ENCODE measurements at places on chromosomes 2 and 18.

DNA sequence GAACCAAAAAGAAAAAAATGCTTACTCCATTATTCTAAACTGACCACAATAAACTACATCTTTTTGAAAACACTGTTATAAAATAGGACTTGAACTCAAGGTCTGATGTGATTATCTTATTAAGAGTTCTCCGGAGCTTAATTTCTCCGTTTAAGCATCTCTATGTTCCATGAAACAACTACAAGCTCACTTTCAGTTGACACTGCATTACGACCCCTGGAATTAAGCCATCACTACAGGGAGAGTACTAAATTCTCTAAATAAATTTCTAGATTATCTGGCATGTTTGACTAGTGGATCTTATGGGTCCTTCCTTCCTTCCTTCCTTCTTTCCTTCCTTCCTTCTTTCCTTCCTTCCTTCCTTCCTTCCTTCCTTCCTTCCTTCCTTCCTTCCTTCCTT, 249.0 kb downstream of the IKZF2 start:
- DNase-seq: no peak

DNA sequence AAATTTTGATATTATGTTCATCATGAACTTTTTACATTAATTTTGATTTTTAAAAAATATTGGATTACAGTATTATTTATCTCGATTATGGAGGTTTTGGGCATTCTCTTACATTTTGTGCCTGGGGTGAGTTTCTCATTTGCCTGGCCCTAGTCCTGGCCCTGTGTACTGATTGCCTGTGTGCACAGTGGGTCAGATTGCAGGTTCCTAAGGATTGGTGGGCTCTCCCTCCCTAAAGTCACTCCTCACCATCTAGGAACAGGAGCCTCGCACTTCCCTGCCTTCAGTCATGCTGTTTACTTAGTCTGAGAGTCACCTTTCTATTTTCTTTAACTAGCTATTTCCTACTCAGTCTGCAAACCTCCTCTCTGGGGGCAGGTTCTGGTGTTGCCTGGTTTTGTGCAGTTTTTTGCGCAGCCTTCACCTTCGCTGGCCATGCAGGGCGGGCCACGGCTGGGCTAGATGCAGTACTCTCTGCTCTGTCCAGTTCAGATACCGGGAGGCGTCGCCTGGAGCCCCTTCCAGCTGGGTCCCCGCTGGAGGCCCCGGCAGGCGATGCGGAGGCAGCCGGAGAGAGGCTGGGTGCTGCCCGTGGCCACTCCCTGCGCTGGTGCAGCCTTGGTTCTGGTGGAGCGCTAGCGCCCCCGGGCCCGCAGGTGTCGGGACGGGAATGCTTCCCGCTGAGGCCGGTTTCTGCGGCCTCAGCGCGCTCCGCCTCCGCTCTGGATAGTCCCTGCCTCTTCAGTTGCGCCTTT, 23.3 kb upstream of the MC5R start:
- DNase-seq: peak; percentile 82

DNA sequence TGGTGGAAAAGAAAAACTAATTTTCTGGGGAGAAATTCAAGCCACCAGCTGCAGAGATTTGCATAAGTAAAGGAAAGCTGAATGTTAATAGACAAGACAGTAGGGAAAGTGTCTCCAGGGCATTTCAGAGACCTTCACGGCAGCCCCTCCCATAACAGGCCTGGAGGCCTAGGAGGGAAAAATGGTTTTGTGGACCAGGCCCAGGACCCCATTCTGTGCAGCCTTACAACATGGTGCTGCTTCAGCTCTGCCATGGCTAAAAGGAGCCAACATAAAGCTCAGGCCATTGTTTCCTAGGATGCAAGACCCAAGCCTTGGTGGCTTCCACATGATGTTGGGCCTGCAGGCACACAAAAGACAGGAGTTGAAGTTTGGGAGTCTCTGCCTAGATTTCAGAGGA, 697.1 kb downstream of the SOCS6 start:
- no peak for DNase-seq

DNA sequence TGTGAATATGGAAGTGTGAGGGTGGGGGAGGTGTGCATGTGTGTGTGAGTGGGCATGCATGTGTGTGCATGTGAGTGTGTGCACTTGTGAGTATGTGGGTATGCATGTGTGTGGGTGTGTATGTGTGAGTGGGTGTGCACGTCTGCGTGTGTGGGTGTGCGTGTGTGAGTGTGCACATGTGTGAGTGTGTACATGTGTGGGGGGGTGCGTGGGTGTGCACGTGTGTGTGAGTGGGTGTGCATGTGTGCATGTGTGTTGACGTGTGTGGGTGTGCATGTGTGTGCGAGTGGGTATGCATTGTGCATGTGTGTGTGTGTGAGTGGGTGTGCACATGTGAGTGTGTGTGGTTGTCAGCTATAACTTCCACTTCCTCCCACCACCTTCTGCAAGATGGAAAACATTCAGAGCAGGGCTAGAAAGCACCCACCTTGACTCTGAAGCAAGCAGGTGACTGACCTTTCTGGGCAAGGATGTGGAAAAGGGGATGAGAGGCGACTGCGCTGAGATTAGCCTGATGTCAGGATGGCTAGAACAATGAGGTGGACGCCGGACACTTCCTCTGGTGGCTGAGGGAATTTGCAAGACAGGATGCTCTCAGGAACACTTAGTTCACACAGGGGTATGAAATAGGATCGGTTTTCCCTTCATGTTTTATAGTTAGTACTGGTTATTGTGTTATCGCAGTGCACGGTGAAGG, 103.6 kb downstream of the ACKR3 start:
- DNase-seq: no peak

GRCh38 chr2:198597648-198598047, 793.3 kb downstream of the PLCL1 start:
- no peak for DNase-seq

GRCh38 chr2:82055846-82056245, 1751.3 kb upstream of the LRRTM1 start:
- DNase-seq: no peak

GRCh38 chr2:176830362-176830761, 382.2 kb upstream of the HNRNPA3 start:
- DNase-seq: no peak

GRCh38 chr18:51196118-51196810, 1.2 kb downstream of the MEX3C start:
- DNase-seq: peak; percentile 24

GRCh38 chr2:160085662-160086061, 23.2 kb upstream of the PLA2R1 start:
- DNase-seq: no peak

GRCh38 chr2:151878655-151879563, 50.7 kb upstream of the ARL5A start:
- DNase-seq: peak; percentile 62

GRCh38 chr2:191845876-191846514, 893 bp downstream of the CAVIN2 start:
- DNase-seq: no peak

DNA sequence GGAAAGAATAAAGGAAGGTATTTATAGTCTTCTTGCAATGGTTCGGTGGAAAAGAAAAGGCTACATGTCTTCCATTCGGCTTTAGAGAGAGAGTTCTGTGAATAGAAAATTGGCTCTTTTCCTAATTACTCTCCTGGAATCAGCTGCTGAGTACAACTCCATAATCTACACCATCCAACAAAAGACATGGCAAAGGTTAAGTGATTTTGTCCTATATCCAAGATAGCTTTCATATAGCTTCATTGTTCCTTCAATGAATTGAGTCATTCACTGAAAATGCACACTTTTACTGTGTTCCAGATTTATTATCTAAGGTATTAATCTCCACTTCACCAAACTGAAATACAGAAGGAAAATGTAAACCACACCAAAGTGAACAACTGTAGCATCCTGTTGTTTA, 514.5 kb downstream of the LRRTM4 start:
- DNase-seq: no peak

- DNase-seq: no peak
Observed at GRCh38 chr2:75033516-75033915, 75.1 kb downstream of the POLE4 start.

GRCh38 chr2:108611021-108611420, 76.8 kb downstream of the LIMS1 start:
- no peak for DNase-seq

DNA sequence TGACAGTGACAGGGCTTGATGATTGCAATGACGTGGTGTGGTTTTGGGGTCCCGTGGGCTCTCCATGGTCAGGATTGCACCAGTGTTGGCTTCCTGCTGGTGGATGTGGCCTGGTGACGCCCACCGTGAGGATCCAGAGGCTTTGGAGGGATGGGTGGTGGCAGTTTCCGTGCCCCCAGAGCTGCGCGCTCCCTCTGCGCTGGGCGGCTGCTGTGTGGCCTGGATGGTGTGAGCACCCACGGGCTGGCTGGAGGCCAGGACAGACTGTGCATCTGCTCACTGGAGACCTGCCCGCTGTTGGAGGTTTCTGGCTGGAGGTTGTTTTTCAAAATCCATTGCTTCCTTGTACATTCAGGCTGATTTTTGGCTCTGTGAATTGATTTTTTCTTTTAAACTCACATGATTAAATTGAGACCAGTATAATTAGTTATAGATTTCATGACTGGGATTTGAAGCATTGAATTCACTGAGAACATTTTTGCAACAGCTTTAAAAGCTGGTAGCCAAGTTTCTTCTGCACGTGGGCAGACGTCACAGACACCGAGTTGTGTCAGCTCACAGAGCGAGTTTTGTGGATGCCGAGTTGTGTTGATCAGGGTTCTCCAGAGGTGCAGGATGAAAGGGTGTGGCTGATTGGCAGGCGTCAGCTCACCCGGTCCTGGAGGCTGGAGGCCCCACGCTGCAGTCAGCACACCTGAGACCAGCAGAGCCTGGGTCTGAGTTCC, 72.7 kb downstream of the KCNG2 start:
- no peak for DNase-seq

DNA sequence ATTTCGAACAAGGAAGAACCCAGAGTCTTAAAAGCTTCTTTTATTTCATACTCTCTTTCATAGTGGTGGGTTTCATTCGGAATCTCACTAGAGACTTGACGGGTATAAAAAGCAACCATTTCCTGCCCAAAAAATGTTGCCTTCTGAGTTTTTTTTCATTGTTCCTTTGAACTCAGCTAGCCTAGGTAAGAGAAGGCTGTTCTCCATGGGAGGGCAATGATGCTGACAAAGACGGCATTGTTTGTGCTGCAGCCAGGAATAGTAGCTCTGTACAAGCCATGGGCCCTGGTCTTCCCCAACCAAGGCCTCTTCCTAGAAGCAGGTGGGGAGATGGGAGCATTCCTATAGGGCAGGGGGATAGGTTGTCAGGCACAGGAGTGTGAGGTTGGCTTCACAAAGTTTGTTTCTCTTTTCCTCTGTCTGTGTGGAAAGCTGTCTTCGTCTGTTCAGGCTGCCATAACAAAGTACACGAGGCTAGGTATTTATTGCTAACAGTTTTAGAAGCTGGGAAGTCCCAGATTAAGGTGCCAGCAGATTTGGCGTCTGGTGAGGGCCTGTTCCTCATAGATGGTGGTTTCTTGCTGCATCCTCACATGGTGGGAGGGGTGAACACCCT, 405.1 kb downstream of the NBAS start:
- no peak for DNase-seq

DNA sequence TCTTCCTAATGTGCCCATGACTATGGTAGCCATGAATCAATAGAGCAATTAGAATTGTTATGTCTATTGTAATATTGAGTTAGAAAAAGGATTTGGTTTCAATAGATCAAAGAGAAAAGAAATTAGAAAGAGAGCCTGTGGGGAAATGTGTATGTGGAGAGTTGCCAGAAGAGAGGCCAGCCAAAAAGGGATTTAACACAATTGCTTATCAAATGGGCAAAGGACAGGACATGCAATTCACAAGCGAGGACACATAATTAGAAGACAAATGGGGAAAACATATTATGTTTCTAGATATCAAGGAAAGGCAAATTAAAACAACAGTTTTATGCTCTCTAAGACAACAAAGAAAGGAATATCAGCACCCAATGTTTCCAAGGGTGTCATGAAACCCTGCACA, 403.2 kb upstream of the KLHL29 start:
- no peak for DNase-seq

GRCh38 chr2:231589656-231590055, 3.0 kb upstream of the TEX44 start:
- DNase-seq: no peak

- DNase-seq: no peak
Observed at GRCh38 chr18:59428018-59428417, 69.0 kb upstream of the LMAN1 start.

GRCh38 chr18:10458691-10459090, 4.3 kb downstream of the APCDD1 start:
- DNase-seq: no peak

DNA sequence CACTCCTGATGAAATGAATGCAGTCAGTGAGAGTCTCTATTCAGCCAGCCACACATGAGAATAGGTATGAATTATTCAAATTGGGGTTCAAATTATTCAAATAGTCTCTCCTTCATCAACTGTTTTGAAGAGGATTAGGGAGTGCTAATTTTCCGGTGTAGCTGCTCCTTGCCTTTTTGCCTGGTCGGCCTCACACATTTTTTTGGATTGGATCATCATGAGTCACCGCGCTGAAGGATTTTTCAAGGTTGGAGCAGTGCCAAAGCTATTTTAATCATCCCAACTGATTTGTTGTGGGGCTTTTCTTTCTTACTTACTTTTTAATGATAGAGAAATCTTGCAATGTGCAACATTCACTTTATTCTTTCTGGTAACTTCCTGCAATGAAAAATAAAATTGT, 2.4 kb upstream of the DTNA start:
- DNase-seq: no peak

DNA sequence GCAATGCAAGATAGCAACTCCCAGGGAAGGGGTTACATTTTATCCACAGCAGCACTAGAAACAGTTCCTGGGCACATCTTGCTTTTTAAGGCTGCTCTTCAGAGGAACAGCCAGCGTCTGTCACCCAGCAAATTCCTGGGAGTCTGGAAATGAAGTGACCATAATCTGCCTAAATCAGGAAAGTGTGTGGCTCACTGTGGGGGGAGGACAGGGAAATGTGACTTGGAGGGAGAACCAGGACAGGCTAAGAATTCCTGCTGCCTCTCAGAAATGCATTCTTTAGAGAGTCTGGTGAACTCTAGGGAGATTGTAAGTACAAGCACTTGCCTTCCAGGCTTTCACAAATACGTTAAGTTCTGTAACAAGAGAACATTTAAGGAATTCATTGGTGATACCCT, 364.3 kb upstream of the SPHKAP start:
- DNase-seq: no peak

DNA sequence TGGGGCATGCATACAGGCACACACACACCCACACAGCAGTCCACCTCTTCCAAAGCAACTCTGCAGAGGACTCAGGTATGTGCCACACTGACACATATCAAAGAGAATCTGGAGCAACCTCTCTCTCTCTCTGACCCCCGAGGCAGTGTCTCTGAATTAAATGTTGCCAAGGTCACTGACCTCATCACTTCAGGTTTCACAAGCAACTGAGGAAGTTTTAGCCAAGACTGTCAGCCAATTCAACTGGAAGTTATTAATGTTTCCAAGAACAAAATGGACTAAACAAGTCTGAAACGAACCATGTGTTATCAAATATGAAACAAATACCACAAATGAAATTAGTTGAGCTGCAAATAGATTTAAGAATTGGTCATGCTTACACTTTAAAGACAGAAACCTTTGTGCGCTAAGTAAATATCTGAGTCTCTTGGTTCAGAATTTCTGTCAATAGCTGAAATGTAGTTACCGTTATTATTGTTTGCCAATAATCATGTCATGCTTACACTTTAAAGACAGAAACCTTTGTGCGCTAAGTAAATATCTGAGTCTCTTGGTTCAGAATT, 86.1 kb downstream of the SLC25A12 start:
- DNase-seq: no peak
